ENCODE measurements at places on chromosomes 7 and 10.

DNA sequence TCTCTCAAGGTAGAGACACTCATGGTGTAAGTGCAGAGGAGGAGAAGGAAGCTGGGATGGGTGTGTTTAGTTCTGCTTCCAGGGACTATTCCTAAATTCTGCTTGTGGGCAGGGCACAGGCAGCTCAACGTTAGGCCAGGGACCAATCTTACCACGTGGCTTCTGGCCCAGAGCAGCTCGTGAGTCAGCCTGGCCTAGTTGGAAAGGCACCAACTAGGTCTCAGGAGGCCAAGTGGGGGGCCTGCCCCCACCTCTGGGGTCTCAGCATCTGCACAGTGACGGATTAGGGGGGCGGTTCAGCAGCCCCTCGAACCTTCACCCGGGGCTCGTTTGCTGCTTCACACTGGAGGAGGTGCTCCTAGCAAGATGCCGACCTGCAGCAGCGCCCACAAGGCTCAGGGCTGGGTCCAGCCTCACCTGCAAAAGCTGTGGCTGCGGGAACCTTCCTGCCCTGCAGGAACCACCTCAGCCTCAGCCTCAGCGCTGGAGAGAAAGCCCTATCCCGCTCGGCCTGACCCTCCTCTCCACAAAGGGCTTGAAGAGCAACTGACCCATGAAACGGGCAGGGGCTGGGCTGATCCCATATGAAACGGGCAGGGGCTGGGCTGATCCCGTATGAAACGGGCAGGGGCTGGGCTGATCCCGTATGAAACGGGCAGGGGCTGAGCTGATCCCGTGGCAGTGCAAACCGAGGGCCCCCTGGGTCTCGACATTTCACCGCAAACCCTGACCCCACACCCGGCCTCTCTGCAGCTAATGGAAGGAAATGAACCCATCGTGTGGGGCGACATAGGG, 447.4 kb downstream of the DNAJB6 start:
- H3K4me3 ChIP-seq = no peak overlapping the region
- H3K36me3 ChIP-seq = no peaks in the 10 kb centered on the region
- no peak overlapping the region for H3K27ac ChIP-seq
- H3K27me3 ChIP-seq = peaks cover 47% of the 10 kb centered on the region

DNA sequence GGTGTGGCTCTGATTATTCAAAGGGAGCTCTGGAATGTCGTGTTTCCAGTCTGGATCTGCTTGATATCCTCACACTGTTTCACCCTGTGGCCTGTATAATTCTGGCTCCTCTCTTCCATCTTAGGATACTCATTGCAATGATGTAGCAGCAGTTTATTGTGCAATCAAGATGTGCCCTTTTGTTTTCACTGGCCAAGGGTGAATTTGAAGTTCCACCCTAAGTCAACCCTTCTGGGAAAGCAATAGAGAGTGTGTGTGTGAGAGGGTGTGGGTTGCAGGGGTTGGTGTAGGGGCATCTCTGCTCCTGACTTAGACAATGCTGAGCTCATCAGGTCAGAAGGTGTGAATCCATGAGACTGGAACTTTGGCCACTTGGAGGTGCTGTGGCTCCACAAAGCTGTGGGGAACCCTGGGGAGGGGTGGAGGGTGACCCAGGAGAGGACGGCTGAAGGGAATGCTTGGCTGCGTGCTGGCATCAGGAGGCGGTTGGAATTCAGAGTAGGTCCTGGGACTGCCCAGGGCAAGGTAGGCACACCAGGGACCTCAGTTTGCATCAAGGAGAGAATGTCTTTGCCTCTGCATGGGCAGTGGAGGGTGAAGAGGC, 118.0 kb upstream of the PRSS58 start:
- no peak for DNase-seq
- no peak overlapping the region for H3K27ac ChIP-seq
- no peaks in the 10 kb centered on the region for H3K36me3 ChIP-seq

DNA sequence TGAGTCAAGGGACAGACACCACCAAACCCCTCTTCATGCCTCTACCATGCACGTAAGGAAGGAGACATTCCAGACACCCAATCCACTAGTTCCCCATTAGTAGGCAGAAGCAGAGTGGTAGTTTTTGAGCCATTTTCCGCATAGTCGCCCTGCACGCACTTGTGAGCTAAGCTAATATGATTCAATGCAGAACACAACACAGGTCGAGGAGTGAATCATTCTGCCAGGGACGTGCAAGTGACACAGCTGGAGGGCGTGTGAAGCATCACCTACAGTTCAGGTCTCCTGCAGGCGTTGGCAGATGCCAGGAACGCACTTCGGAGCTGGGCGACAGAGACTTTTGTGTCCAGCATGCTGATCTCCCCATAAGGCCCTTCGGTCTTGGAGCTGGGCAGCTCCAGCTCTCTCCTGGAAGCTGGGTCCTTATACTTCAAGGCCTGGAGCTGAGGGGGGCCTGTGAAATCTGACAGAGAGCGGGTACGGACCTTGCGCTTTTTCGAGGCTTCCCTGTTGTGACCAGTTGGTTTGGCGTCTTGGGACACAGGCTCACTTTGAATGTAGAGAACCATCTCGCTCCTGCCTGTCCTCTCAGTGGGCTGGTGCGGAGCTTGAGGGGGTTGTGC, 102.4 kb downstream of the SVIL start:
- no peak overlapping the region for H3K4me3 ChIP-seq
- no peak for DNase-seq
- H3K36me3 ChIP-seq = peaks cover 54% of the 10 kb centered on the region
- H3K27ac ChIP-seq = peak overlapping the region; percentile 85
- peaks cover 26% of the 10 kb centered on the region for H3K4me1 ChIP-seq

DNA sequence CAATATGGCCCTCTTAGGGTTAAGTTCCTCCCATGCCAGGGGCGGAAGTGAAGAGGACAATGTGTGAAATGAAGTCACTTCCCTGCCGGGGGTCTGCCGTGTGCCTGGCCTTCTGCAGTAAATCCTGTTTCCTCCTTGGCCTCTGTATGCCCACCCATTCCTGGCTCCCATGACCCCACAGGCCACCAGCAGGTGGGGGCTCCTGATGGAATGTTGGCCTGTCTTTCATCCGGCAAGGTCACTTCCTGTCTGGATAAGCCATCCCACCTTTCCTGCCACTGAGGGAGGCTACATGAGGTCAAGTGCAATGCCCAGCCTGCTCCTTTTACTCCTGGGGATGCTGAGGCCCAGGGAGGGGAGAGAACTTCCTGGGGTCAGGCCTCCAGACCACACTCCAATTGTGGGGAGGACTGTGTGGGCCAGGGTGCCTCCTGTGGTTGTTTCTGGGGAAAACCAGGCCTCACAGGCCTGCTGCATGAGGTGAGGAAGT, 22.3 kb downstream of the PALD1 start:
- peak overlapping the region; percentile 77 for H3K27ac ChIP-seq
- H3K36me3 ChIP-seq = no peaks in the 10 kb centered on the region
- H3K4me3 ChIP-seq = no peak overlapping the region

DNA sequence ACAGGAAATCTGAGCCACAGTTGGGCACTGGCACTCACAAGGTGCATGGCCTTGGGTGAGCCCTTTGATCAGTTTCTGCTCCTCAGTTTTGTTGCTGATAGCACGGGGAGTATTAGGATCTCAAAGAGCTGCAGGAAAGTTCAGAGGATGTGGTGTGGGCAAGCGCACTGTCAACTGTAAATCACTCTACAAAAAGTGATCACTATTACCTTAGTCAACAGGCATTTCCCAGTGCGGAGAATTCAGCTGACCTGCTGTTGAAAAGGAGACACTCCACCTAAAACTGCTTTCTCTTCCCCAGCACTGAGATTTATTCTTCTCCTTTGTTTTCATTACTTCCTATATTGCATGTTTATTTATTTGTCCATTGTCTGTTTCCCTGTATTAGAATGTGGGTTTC, 331.0 kb downstream of the PRPF18 start:
- H3K4me3 ChIP-seq = no peak overlapping the region
- H3K4me1 ChIP-seq = no peaks in the 10 kb centered on the region
- H3K27me3 ChIP-seq = no peaks in the 10 kb centered on the region
- H3K27ac ChIP-seq = no peak overlapping the region

DNA sequence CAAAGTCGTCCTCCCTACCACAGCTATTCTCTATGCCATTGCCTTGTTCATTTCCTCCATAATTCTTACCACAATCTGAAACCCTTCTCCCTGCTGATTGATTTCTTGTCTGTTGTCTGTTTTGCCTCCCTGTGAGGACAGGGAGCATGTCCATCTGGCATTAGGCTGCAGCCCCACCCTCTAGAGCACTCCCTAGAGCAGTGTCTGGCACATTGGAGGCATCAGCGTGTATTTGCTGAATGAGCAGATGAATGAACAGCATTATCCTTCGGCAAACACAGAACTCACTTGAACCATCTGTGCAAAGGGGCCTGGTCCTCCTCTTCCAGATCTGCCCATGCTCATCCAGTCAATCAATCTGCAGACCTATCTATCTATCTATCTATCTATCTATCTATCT, 5.1 kb upstream of the DMBT1 start:
- H3K4me3 ChIP-seq = no peak overlapping the region
- no peak overlapping the region for H3K27ac ChIP-seq
- peaks cover 29% of the 10 kb centered on the region for H3K27me3 ChIP-seq
- DNase-seq = no peak

- peak; percentile 19 for DNase-seq
- peak overlapping the region; percentile 81 for H3K4me3 ChIP-seq
- peaks cover 3% of the 10 kb centered on the region for H3K36me3 ChIP-seq
- no peaks in the 10 kb centered on the region for H3K27me3 ChIP-seq
- peak overlapping the region; percentile 91 for H3K27ac ChIP-seq
Measured at GRCh38 chr10:87818505-87819288, 671 bp upstream of the ATAD1 start.

DNA sequence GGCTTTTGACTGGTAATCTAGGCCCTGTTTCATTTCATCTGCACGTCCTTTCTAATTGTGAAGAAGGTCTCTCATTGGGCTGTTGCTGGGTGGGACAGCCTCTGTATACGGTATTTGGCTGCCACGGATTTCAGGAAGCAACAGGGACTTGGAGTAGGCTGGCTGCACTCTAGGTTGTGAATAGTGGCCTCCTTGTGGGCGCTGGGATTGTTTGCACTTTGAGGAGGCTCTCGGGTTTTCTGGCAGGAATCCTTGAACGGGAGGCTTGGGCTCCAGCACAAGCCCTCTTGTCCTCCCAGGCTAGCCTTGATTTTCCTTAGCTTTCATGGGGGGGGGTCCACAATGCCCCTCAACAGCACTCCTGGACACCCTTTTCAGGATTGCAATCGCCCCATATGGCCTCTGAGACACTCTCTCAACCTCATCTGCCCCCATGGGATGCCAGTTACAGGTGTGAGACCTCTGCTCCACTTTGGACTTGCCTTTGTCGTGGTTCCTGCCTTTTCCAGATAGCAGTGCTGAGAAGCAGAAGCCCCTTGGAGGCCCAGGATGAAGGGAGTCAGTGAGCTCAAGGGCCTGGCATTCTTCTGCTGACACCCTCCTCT, 33.9 kb upstream of the ZNF273 start:
- H3K27ac ChIP-seq = no peak overlapping the region
- DNase-seq = no peak
- H3K4me1 ChIP-seq = no peaks in the 10 kb centered on the region
- no peak overlapping the region for H3K4me3 ChIP-seq
- H3K36me3 ChIP-seq = no peaks in the 10 kb centered on the region
- H3K27me3 ChIP-seq = peaks cover 41% of the 10 kb centered on the region

- DNase-seq = no peak
- H3K36me3 ChIP-seq = no peaks in the 10 kb centered on the region
- H3K27ac ChIP-seq = no peak overlapping the region
- H3K4me1 ChIP-seq = no peaks in the 10 kb centered on the region
Measured at GRCh38 chr7:123570390-123571182, 13.0 kb upstream of the NDUFA5 start.

GRCh38 chr10:64682043-64682442, 1160.8 kb downstream of the REEP3 start:
- no peak overlapping the region for H3K27ac ChIP-seq
- no peaks in the 10 kb centered on the region for H3K36me3 ChIP-seq
- H3K4me1 ChIP-seq = no peaks in the 10 kb centered on the region
- no peak overlapping the region for H3K4me3 ChIP-seq
- H3K27me3 ChIP-seq = no peaks in the 10 kb centered on the region

GRCh38 chr10:126421756-126422256, 33.5 kb upstream of the ADAM12 start:
- no peaks in the 10 kb centered on the region for H3K36me3 ChIP-seq
- peaks cover 20% of the 10 kb centered on the region for H3K27me3 ChIP-seq
- no peak overlapping the region for H3K27ac ChIP-seq
- H3K4me1 ChIP-seq = no peaks in the 10 kb centered on the region
- no peak for DNase-seq

DNA sequence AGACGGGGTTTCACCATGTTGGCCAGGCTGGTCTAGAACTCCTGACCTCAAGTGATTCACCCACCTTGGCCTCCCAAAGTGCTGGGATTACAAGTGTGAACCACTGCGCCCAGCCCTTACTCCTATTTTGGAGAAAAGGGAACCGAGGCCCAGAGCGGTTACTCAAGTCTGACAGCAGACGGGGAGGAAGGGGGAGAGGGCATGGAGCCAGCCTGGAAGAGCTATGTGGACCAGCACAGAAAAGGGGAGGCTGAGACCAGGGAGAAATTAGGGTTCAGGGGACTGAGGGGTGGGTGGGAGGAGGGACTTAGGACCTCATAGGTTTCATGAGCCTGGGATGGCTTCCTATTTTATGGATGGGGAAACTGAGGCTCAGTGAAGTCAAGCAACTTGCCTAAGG, 1.5 kb downstream of the SFRP5 start:
- H3K4me1 ChIP-seq = peaks cover 16% of the 10 kb centered on the region
- no peak for DNase-seq
- H3K27ac ChIP-seq = no peak overlapping the region

DNA sequence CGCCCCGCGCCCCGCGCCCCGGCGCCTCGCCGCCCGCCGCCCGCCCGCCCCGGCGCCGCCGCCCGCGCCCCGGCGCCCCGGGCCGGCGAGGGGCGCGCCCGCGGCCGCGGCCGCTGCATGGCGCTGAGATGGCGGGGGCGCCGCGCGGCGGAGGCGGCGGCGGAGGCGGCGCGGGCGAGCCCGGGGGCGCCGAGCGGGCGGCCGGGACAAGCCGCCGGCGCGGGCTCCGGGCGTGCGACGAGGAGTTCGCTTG, 174 bp downstream of the ADCY1 start:
- no peak for DNase-seq
- H3K36me3 ChIP-seq = no peaks in the 10 kb centered on the region
- peak overlapping the region; percentile 81 for H3K4me3 ChIP-seq

DNA sequence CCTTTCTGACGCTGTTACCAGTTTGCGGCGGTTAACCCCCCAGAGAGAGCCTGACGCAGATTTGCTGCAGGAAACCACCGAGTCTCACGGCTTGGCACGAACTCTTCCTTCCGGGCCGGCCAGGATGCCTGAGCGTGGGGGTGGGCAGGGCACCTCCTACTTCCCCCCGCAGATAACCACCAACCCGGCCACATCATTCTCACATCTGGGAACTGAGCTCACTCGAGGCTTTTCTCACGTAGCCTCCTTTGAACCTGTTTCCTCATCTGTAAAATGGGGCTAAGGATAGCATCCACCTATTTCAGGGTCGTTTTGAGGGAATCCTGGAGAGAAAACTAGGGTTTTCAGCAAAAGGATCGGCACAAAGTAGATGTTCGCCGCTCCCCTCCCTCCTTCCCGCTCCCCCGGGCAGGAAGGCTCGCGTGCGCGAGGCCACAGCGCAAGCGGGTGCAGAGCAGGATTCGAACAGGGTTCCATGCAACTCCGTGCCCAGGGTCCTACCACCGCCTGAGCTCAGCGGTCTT, 23.6 kb downstream of the DDIT4 start:
- H3K4me3 ChIP-seq = peak overlapping the region; percentile 79
- H3K27me3 ChIP-seq = no peaks in the 10 kb centered on the region
- no peaks in the 10 kb centered on the region for H3K36me3 ChIP-seq
- peaks cover 22% of the 10 kb centered on the region for H3K4me1 ChIP-seq
- DNase-seq = peak; percentile 84
